Activated CD4-positive, alpha-beta T cell treated with anti-CD3 and anti-CD28 coated beads for 36 hours (primary cell): ENCODE measurements at places on chromosomes 1 and 21. TPM values are rescaled to one million over a fixed set of nuclear protein-coding genes. Genes with fewer than 3 reads are reported as not detected.

The GBP1 gene
- 79.9 TPM for total RNA-seq

The FCRL6 gene
- total RNA-seq = not detected

The SPRR2A gene
- not detected for total RNA-seq

The AQP10 gene
- total RNA-seq = not detected

The SPRR5 gene
- total RNA-seq = not detected

The LCE2B gene
- total RNA-seq = not detected

The ACTN2 gene
- 0.46 TPM for total RNA-seq

The MPZ gene
- 4.6 TPM for total RNA-seq

The FNDC10 gene
- total RNA-seq = 1.9 TPM

The HMCN1 gene
- total RNA-seq = 0.14 TPM

The TNFRSF14 gene
- 135 TPM for total RNA-seq

The S100A7 gene
- total RNA-seq = not detected

The RPS6KA1 gene
- 160 TPM for total RNA-seq

The ACTL8 gene
- total RNA-seq = not detected

The HAX1 gene
- 177 TPM for total RNA-seq

The KRTAP20-4 gene
- not detected for total RNA-seq

The HTR6 gene
- 1.1 TPM for total RNA-seq

The BRINP3 gene
- not detected for total RNA-seq

The RUNX3 gene
- 167 TPM for total RNA-seq

The SCP2 gene
- 67.1 TPM for total RNA-seq

The DENND2C gene
- total RNA-seq = 0.65 TPM

The LYST gene
- total RNA-seq = 28.1 TPM

The RNF186 gene
- not detected for total RNA-seq

The DCDC2B gene
- total RNA-seq = not detected

The OR10Z1 gene
- total RNA-seq = not detected

The ST3GAL3 gene
- 15.8 TPM for total RNA-seq

The DMRTA2 gene
- total RNA-seq = not detected

The C1QTNF12 gene
- 1.1 TPM for total RNA-seq

The IFI16 gene
- 308 TPM for total RNA-seq

The LTN1 gene
- total RNA-seq = 26.6 TPM

The KLF18 gene
- total RNA-seq = not detected

The CFHR3 gene
- total RNA-seq = not detected

The RPTN gene
- total RNA-seq = not detected
